ENCODE measurements at places on chromosomes 3 and 15. TPM values are rescaled to one million over a fixed set of nuclear protein-coding genes. Genes with fewer than 3 reads are reported as not detected.

GRCh38 chr3:141288336-141288990 lies 56.8 kb downstream of the PXYLP1 start:
- no peak for DNase-seq

CPNE9 gene
- 0.13 TPM for total RNA-seq

MESD gene
- total RNA-seq, result 28.2 TPM

DNA sequence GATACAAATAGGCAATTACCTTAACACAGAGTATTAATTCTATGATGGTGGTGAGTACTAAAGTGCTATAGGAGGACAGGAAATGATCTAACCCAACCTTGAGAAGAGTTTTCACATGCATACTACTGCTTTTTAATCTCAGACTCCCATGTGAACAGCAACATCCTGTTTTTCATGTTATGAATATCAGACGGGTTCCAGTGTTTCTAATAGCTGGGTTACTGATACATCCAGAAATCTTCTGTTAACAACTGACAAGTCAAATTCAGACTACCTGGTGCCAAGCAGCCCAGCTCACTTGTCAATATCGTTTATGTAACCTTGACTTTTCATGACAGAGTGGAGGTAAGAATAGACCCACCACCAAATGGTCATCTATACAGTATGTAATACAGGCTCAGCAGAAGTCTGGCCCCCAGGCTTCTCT lies 220.2 kb upstream of the COL8A1 start:
- DNase-seq, result no peak

UACA gene
- total RNA-seq, result 303 TPM

ACAA1 gene
- total RNA-seq, result 52.0 TPM

DNA sequence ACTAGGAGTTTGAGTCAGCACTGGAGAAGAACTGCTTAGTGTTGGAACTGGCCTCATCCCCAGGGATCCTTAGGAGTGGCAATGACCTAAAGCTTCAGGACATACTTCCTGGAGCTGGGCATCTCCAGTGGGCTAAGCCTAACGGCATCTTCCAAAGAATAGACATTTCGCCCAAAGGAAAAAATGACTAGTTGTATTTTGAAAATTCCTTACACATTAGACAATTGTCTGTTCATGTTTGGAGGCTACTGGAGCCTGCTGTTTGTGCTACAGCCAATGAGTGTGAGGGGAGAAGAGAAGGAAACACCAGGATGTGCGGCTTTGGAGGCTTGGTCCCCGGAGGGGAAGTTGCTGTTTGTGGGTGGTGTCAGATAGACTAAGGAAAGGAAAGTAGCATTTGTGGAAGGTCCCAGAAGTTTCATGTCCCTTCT lies 77.6 kb downstream of the POLR2M start:
- no peak for DNase-seq

- no peak for DNase-seq
Observed at GRCh38 chr3:118181274-118181673, 853.4 kb downstream of the IGSF11 start.

DNA sequence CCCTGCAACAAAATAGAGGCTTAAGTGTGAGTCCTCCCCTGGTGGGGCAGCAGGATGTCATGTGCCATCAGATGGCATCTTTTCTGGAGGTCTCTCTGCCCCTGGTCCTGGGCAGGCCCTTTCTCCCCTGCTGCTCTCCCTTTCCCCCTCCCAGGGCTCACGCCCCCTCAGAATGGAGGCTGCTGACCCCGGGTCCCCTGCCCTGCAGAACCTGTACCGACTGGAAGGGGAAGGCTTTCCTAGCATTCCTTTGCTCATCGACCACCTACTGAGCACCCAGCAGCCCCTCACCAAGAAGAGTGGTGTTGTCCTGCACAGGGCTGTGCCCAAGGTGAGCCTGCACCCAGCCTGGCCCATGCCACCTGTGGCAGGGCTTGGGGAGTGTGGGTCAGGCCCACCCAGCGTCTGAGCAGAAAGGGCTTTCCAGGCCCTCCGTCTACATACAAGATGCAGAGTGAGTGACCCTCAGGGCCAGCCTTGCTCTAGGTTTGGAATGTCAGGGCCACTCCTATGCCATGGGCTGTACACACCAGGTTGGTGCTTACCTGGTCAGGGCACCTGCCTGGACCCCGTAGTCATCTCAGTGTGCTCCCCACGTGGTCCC lies 7.1 kb downstream of the FES start:
- no peak for DNase-seq

RHOA gene
- total RNA-seq, result 296 TPM

- no peak for DNase-seq
Observed at GRCh38 chr3:18111796-18112232, 313.3 kb downstream of the SATB1 start.

PHLDB2 gene
- 11.3 TPM for total RNA-seq

DNA sequence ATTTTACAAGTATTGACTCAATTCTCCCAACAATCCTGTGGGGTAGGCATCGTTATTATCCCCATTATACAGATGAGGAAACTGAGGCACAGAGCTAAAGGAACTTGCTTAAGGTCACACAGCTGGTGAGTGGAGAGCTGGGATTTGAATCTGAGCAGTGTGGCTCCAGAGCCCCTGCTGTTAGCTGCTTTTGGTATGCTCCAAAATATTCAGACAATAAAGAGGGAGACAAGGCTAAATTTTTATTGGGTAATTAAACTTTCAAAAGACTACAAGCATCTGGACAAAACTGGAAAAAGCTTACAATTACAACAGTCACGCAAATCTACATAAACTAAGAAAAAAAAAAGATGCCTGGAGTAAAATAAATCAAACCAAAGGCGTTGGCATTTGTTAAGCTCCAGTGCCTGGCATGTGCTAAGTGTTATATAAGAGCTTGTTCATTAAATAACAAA lies 27.7 kb downstream of the CCDC13 start:
- no peak for DNase-seq

PLCL2 gene
- 3.0 TPM for total RNA-seq

GOLGA6D gene
- total RNA-seq, result not detected

CCDC39 gene
- not detected for total RNA-seq

DNA sequence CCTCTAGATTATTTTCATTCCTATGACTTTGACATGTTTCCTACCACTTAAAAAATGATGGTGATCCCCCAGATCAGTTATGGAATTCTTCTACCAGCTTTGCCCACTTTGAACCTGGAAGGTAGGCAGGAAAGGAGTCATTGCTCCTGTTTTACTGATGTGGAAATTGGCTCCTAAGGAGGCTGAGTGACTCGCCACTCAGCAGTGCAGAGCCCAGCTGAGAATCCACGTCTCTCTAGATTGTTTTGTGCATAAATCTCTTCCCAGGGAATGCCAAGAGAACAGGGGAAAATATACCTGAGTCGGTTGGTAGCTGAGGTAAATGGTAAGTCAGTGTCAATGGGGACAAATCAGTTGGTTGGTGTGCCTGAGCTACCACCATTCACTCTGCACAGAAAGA lies 4.7 kb downstream of the LTF start:
- DNase-seq, result no peak

DNA sequence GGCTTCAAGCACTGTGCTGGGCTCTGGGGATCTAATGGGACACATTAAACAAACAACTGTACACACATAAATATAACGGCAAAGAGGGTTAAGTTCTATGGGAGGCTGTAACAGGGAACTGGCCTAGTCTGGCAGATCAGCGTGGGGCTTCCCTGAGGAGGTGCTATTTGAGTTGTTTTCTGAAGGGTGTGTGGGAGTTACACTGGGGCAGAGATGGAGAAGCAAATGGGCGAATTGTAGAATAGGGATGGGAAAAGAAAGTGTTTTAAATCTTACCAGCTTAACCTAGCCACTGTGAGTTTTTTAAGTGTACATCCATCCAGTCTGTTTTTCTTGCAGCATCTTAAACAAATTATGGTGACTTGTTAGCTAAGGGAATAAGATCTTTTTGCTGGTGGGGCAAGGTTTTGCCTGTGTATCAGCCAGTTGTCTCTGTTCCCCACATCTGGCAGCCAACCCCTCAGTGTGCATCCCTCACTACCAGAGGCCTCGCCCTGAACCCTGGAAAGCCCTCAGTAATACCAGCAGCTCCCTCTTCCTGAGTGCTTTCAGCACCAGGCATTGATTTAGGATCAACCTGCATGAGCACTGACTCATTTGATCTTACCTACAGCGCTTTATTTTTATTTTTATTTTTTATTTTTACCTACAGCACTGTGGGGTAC lies 10.9 kb upstream of the IL16 start:
- no peak for DNase-seq

- no peak for DNase-seq
Observed at GRCh38 chr3:136149667-136150066, 46.5 kb downstream of the MSL2 start.

CRYGS gene
- 2.8 TPM for total RNA-seq

DNA sequence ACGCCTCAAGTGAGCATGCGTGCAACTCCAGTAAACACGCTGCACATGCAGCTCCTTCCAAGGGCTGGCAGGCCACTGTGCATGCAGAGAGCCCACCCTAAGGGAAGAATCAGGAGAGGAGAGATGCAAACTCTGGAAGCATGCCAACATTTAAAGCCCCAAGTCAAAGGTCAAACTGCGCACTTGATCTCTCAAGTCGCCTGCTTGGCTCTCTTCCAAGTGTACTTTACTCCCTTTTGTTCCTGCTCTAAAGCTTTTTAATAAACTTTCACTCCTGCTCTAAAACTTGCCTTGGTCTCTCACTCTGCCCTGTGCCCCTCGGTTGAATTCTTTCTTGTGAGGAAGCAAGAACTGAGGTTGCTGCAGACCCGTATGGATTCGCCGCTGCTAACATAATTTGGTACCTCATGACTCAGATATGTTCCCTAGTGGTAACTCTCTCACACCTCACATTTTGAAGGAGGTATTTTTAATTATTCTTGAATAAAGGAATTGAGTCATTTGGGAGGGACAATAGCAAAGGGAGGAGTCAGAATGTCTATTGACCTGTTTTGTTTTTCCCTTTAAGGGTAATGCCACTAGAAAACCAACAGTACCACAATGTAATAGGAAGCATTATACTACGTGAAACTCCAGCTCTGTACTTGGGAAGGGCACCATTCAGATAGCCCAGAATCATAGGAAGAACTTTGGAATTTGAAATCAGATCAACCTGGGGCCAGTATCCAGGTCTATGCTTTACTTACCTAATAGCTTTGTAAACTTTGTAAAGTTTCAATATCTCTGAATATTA lies 19.6 kb upstream of the DGKG start:
- DNase-seq, result no peak

ALDH1L1 gene
- 0.36 TPM for total RNA-seq

DNA sequence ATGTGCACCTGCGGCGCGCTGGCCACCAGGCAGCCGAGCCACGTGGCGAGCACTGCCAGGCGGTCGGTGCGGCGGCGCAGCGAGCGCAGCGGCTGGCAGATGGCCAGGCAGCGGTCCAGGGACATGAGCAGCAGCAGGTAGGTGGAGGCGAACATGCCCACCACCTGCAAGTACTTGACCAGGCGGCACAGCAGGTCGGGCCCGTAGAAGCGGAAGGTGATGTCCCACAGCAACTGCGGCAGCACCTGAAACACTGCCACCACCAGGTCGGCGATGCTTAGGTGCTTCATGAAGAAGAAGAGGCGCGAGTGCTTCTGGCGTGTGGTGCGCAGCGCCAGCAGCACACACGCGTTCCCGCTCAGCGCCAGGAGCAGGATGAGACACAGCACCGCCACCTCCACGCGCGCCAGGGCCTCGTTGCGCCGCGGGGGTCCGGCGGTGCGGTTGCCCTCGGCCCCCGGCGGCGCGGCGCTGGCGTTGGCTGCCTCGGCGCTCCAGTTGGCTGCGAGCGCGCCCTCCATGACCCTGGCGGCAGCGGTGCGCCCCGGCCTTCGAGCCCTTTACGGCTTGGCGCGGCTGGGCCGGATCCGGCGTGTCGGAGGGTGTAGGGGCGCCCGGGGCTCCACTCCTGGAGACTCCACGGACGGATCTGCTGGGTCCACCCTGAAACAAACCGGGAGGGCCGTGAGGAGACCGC lies 1.6 kb downstream of the OXTR start:
- no peak for DNase-seq

EPM2AIP1 gene
- 7.3 TPM for total RNA-seq

DNA sequence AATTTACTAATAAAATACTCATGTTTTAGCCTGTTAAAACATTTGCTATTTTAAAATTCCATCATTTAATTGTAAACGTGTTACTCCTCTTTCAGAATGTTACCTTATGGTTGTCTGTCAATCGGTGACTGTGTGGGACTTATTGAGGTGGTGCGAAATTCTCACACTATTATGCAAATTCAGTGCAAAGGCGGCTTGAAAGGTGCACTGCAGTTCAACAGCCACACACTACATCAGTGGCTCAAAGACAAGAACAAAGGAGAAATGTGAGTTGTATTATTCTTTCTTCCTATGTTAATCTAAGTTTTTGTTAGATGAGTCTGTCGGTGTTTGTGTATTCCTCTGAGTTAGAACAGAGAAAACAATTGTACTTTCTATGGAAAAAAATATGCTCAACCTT lies 21.7 kb downstream of the KCNMB3 start:
- DNase-seq, result no peak

GRCh38 chr3:71075494-71075893 lies 508.0 kb downstream of the FOXP1 start:
- no peak for DNase-seq

DNA sequence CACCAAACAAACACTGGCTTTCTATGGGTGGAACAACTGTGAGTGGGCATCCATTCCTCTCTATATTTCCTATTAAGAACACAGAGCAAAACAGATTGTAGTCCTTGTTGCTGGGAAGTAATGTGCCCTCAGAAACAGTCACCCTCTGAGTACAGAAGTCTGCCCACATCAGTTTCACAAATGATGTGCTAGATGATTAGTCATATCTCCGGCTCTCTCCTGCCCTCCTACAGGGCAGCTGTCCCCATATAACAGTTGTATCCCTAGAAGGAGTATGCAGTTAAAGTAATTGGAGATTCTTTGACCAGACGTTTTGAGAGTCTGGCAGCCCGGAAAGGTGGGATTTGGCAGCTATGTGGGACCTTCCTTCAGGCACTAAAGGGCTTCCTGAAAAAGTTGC lies 159.9 kb downstream of the APBA2 start:
- no peak for DNase-seq

- no peak for DNase-seq
Observed at GRCh38 chr3:194740859-194741491, 55.3 kb downstream of the FAM43A start.

DNA sequence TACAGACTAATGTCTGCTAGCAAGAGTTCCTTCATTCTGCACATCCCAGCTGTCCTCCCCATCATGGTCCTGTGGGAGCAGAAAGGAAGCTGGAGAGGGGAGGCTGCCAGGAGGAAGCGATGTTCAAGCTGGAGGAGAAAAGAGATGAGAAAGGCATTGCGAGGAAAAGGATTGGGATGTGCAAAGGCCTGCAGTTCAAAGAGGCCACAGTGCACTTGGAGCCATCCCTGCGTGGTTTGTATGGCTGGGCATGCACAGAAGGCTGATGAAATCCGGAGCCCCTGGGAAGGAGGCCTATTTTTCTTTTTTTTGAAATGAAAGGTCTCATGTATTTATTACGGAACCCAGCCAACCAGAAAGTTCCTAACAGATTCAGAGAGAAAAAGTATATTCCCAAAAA lies 22.8 kb downstream of the AMOTL2 start:
- DNase-seq, result no peak

MCTP2 gene
- total RNA-seq, result 0.15 TPM

ATP13A5 gene
- total RNA-seq, result not detected

GRCh38 chr15:72463702-72464101 lies 10.4 kb upstream of the ARIH1 start:
- DNase-seq, result no peak

TPRG1 gene
- not detected for total RNA-seq

IL17RB gene
- total RNA-seq, result 15.9 TPM

- no peak for DNase-seq
Observed at GRCh38 chr3:67567893-67568292, 86.5 kb downstream of the SUCLG2 start.

LRRIQ4 gene
- total RNA-seq, result not detected

GRCh38 chr15:92140796-92141195 lies 252.9 kb upstream of the ST8SIA2 start:
- no peak for DNase-seq

RARRES1 gene
- total RNA-seq, result 1.3 TPM

- no peak for DNase-seq
Observed at GRCh38 chr3:28590860-28591259, 242.2 kb upstream of the AZI2 start.
